ENCODE measurements at places on chromosomes 3 and 15.
A peak's percentile ranks its signal among the peaks of the same experiment; 100 is the strongest.

DNA sequence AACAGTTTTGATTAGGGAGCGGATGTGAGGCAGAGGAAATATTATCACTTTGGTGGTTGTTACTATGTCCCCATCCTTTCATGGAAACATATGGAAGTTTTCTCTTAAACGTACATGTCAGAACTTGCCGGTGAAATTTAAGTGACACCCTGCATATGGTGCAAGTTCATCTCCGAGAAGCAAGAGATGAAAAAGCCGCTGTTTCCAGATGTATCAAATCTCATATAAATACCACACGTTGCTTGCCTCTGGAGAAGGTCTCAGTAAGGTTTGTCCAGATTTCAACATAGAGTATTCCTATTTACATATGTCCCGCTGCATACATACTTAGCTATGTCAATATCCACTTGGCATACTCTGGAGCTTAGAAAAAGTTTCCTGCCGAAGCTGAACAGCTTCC, 172.2 kb upstream of the ICE2 start:
- DNase-seq: no peak

GRCh38 chr15:67521783-67522568, 1.0 kb downstream of the C15orf61 start:
- DNase-seq: no peak

- no peak for DNase-seq
Observed at GRCh38 chr15:66832664-66833063, 130.6 kb downstream of the SMAD6 start.

DNA sequence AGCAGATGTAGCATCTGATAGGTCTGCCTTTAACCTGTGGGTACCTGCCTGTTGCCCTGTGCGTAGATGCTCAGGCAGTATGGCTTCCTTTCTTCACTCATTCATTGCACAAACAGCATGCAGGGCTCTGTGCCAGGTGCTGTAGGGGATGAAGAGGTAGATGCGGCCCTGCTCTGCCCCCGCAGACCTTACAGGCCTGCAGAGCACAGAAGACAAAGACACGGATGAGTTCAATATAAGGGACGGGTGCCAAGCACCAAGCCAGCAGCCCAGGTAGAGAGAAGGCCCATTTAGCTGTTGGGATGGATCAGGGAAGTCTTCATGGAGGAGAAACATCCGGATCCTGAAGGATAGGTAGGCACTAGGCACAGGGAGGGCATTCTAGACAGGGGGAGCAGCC, 69.4 kb downstream of the AAGAB start:
- DNase-seq: no peak

DNA sequence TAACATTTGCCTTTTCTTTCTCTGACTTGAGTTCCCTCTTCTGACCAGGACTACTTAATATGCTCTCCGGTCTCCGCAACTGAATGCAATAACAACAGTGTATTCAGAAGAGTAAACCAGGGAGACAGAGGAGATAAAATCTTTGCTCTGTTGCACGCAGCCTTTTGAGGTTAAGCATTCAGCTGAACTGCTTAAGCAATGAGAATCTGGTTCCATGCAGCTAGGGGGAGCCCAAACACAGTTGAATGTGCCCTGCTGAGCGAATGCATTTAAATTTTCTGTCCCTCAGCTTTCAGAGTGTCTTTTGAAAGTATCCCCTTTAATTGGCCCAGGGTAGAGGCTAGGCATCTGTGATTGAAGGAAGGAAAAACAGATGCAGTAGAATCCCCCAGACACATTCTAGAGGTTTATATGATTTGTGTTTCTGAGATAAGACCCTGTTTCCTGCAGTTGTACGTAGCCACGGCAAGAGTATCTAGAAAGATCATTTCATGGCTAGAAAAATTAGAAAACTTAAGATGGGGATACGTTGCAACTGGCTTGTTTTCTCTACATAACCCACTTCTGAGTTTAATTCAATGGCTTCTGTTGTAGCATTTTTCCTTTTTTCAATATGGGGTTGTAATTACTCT, 309.6 kb downstream of the TUSC7 start:
- DNase-seq: no peak

DNA sequence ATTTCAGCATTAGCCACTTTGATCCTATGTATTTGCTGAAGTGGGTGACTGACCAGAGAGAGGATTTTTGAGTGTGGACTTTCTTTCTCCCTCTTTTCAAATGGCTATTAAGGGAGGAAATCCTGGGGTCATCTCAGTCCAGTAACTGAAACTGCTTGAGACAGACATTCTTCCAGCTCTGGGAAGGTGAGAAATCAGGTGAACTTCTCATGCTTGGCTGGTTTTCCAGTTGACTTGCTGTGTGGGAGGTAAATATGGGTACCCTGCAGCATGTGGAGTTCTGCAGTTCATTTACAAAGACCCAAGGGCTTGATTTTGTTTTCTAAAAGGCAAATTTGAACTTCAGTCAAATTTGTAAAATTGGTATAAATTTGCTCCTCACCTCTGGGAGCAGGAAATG, 461.1 kb upstream of the TBL1XR1 start:
- DNase-seq: no peak

DNA sequence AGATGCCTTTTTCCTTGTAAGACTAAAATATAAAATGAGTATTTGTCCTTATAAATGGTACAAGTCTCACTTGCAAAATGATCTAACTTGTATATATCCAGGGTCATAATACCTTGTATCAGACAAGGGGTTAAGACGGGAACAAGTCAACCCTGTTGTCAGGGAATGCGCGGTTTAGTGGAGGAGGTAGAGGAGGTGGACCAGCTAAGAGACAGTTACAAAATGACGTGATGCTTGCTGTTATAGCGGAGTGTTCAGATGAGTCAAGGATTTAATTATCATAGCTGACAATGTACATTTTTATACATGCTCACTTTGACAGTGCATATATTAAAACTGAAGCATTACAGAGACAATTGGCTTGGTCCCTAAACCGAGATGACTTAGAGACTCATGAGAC, 26.8 kb upstream of the KLHL25 start:
- DNase-seq: no peak

- DNase-seq: no peak
Observed at GRCh38 chr3:131233900-131234668, 147.5 kb upstream of the NUDT16 start.

DNA sequence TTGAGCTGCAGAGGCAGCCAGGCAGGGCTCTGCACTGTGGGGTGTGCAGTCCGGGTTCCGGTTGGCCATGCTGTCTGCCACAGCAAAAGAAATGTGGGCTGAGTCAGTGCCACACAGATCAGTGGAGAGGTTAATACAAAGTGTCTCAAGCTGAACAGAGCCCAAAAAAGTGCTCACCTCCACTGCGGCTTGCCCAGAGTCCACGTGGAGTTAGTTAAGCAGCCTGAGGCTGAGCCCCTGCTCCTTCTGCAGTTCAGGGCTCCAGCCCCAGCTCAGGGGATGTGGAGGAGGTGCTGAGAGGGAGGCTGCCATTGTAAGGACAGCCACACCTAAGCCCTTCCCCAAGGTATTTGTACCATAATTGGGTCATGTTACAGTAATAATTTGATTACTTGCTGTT, 85.3 kb downstream of the LRRK1 start:
- no peak for DNase-seq

- no peak for DNase-seq
Observed at GRCh38 chr15:58530056-58530590, 98.3 kb downstream of the LIPC start.

GRCh38 chr3:189165092-189165612, 6.6 kb upstream of the TPRG1 start:
- DNase-seq: no peak

DNA sequence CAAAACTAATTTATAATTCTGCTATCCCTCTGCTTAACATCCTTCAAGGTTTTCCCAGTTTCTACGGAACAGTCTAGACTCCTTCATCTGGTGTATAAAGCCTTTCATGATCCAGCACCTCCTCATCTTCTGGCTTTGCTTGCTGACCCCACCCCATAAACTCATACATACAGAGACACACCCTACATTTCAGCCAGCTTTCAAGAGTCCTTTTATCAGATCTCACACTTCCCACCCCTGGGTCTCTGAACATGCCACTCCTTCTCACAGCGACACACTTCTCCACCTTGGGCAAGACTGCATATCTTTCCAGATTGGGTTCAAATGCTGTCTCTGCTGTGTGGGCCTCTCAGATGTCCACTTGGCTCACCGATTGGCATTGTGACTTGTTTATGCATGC, 166.8 kb upstream of the LPP start:
- DNase-seq: no peak

DNA sequence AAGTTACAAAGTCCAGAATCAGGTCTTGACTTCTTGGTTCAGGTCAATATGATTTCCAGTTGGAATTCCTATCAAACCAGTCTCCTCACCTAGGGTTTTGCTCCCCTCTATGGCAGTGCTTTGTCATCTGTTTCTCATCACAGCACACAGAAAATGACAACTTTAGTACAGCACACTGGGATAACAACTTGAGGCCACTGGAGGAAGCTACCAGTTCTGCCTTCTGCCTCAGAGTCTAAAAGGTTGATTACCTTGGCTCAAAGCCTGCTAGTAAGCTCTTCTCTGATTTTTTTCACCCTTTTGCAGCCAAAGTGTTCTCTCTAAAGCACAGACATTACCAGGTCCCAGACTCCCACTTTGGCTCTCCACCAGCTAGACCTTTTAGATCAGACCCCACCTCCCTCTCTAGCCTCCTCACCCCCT, 24.8 kb upstream of the TRIM59 start:
- no peak for DNase-seq

GRCh38 chr3:26437678-26438077, 184.9 kb upstream of the LRRC3B start:
- DNase-seq: no peak

DNA sequence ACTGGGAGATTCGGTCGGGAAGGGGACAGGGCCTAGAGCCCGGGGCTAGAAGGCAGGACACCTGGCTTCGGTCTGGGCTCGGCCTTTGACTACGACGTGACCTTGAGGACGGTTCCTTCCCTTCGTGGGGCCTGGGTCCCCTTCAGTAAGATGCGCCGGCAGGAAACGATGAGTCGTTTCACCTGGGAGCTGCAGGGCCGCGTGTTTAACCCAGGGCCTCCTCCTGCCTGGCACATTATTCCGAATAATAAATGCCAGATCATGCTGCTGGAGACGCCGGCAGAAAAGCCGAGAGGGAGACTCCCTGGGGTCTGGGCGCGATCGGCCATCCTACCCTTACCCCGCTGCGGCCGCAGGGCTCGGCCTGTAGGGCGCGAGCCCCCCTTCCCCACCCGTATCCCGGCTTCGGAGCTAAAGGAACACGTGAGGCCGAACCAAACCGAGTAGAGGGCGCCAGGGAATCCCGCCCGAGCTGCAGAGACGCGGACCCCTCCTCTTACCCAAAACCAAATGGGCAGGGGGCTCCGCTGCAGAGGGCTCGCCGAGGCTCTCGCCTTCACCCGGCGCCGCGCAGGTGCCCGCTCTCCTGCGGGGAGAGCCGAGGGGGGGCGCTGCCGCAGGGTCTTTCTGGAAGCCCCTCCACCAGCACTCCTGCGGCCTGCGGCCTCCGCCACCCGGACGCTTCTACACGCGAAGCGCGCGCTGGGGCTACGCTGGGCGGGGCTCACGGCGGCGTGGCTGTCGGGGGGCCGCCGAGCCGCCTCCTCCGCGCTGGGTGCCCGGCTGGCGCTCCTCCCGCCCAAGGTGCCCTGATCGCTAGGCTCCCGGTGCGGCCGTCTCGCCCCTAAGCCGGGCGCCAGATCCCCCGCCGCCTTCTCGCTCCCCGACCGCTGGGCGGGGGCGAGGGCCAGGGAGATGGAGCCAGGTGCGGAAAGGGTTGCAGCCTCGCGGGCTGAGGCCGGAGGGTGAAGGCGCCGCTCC, at the start of gene BDH1:
TSS of gene BDH1 (minus strand) at position 688 of the 981 bp plus-strand sequence. CDS start 9,525 bp downstream, outside the sequence.
- peak; percentile 23 for DNase-seq

DNA sequence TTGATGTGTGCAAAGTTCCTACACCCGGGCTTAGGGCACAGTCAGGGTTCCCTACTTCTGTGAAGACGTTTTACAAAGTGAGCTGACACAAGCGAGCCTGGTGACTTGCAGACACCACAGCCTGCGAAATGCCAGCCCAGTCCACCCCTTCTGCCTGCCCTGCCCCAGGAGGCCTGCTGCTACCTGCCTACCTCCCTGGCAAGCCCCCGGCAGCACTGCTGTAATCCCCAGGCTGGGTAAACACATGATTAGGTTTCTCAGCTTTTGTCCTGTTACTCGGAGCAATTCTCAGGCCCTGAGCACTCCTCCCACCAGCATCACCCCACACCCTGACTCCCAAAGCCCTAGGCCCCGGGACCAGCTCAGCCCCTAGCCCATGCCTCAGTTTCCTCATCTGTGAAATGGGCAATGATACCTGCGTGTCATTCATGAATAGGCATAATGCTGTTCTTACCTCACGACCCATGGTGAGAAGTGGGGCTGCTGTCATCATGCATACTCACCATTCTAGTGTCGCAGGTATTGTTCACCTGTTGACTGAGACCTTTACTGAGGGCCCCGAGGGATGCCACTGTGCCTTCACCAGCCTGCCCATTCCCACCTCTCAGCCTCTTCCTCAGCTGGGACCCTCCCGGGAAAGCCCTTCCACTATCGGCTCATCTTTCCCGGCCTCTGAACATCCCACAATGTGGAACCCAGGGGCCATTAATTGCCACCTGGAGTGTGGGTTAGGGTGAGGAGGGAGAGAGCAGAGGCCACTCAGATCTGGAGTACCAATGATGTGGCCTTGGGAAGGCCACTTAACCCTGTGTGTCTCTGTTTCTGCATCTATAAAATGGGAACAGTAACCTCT, 31.5 kb upstream of the SLC6A6 start:
- DNase-seq: no peak

DNA sequence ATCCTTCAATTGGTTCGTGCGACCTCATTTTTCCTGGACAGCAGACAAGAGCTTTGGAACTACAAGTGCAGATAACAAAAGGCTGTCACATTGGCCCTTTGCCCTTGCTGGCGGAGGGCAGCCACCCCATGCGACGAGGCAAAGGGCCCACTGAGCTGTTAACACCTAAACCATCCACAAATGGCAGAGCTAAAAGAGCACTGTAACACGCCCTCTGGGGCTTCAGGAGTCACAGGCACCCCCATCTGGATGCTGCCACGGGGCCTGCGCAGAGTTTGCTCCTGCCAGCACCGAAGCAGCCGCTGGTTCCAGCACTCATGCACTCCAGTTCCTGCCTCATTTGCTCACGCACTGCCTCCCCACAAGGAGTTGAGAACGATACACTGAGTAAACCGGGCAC, 524.9 kb downstream of the ZNF385D start:
- DNase-seq: no peak

GRCh38 chr3:56633602-56634535, 49.2 kb downstream of the TASOR start:
- DNase-seq: no peak

GRCh38 chr3:55180161-55180560, 252.3 kb upstream of the LRTM1 start:
- no peak for DNase-seq

DNA sequence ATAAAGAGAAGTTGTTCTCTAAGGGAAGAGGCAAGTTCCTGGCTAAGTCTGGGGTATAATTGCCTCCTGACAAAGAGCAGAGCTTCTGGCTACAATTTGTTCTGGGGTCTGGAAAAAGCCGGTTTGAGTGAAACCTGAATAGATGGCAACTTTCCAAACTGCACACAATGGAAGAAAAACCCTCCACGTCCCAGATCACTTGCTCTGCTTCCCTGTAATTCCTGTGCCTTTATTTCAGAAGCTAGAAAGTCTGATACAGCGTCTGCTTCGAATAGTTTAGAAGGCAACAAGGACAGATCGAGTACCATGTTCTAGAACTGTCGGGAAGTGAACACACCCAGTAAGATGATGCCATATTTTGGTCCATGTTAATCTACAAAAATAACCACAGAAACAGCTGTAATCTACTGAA, 1.6 kb upstream of the WDR82 start:
- DNase-seq: no peak

- DNase-seq: no peak
Observed at GRCh38 chr3:52934630-52935530, 37.5 kb upstream of the STIMATE start.

Measured in stimulated activated CD8-positive, alpha-beta memory T cell treated with anti-CD3 and anti-CD28 coated beads, Interleukin-7, amount 100 ng/mL, for 1 hour (primary cell).